Activated CD4-positive, alpha-beta T cell treated with anti-CD3 and anti-CD28 coated beads, Interleukin-2, amount 10 ng/mL, durations not matched to agents 24 days and 14 days (primary cell): ENCODE measurements at places on chromosomes 3 and 15. TPM values are rescaled to one million over a fixed set of nuclear protein-coding genes. Genes with fewer than 3 reads are reported as not detected.

DNA sequence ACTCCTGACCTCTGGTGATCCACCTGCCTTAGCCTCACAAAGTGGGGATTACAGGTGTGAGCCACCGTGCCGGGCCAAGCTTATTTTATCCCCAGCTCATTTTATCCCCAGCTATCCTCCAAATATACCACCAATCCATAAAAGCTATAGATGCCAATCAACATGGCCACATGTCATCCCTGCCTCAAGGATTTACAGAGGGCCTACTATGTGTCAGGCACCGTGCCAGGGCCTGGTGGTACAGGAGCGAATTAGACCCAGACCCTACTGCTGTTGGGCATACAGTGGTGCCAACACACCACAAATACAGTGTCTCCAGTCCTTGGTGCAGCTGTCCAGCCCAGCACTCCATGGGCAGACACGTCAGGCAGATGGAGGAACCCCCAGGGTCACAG lies 73.4 kb downstream of the SCN5A start:
- no peaks in the 10 kb centered on the region for H3K36me3 ChIP-seq
- no peak for DNase-seq
- H3K4me3 ChIP-seq: no peak overlapping the region
- no peaks in the 10 kb centered on the region for H3K27me3 ChIP-seq
- no peak overlapping the region for H3K27ac ChIP-seq
- H3K4me1 ChIP-seq: no peaks in the 10 kb centered on the region

DNA sequence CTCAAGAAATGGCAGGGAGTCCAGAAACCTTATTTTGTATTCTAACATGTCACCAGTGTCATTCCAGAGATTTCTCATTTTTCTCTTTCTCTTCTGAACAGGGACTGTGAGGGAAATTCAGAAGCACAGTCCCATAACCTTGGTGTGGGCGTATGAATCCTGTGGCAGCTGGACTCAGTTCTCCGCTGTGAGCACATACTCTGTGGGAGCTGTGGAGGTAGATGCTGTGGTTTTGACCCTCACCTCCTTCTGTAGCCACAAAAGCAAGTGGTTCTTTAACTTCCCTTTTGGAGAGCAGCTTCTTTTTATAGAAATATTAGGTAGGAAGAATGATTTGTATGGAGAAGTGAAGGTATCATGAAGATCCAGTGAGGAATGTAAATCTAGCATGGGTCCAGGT lies 13.4 kb downstream of the TMEM207 start:
- H3K4me1 ChIP-seq: peaks cover 3% of the 10 kb centered on the region
- no peak overlapping the region for H3K27ac ChIP-seq
- no peaks in the 10 kb centered on the region for H3K36me3 ChIP-seq
- no peak overlapping the region for H3K4me3 ChIP-seq

DNA sequence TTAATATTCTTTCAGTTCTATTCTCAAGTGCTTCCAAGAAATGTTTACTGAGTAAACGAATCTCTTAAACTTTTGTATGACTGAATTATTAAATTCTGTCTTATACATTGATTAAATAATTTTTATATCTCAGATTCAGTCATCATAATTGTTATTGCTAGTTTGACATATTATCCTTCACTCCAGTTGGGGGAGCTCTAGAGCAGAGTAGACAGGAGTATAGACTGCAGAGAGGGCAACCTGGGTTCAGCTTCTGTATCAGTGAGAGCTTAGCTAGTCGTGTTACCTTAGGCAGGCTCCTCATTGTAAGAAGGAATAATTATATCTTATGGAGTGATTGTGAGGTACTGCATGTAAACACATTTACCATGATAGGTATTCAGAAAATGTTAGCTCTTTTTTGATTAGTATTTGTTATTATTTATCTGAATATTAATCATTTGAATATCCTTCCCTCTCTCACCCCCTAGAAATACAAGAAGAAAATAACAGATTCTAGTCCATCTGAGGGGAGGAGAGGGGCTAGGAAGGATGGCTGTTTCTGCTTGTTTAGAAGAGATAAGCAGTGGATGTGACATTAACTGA lies 31.0 kb upstream of the ZCWPW2 start:
- no peaks in the 10 kb centered on the region for H3K27me3 ChIP-seq
- H3K4me1 ChIP-seq: peaks cover 14% of the 10 kb centered on the region
- peaks cover 18% of the 10 kb centered on the region for H3K36me3 ChIP-seq

DNA sequence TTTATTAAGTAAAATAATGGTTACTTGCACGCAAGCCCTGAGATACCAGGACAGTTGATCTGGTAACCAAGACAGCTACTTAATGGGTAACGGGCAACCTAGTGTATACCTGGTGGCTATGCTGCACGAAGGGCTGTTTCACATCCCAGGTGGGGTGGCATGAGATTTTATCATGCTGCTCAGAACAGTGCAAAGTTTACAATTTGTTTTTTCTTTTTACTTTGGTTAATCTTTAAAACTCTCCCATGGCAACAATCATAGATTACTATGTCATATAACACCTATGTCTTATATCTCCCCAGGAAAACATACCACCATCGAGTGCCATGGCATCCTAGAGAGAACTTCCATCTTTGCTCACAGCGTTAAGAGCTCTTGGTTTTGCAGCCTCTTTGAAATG lies 32.2 kb upstream of the SLC28A1 start:
- no peak overlapping the region for H3K27ac ChIP-seq

The KY gene
- not detected in 2 replicates for total RNA-seq

- DNase-seq: no peak
- H3K36me3 ChIP-seq: no peaks in the 10 kb centered on the region
- peaks cover 55% of the 10 kb centered on the region for H3K27me3 ChIP-seq
- no peak overlapping the region for H3K27ac ChIP-seq
These were observed 479 bp downstream of the LRRC2 start for GRCh38 chr3:46565607-46566039.

The IRAK2 gene
- 4.5 and 5.1 TPM in 2 replicates for total RNA-seq
